Upper lobe of left lung (tissue), 6 donors: ENCODE measurements at places on chromosomes 13 and 19. TPM values are rescaled to one million over a fixed set of nuclear protein-coding genes. Genes with fewer than 3 reads are reported as not detected.

TMEM145 gene
- total RNA-seq: not detected

EPN1 gene
- 105 TPM for total RNA-seq

MEF2B gene
- 3.9 TPM for total RNA-seq

ZNF497 gene
- 3.0 TPM for total RNA-seq

RXFP2 gene
- total RNA-seq: not detected

KLHL1 gene
- total RNA-seq: not detected

SOHLH2 gene
- total RNA-seq: not detected

ZNF345 gene
- total RNA-seq: 8.3 TPM

FAAP24 gene
- 1.6 TPM for total RNA-seq

C5AR1 gene
- total RNA-seq: 81.3 TPM

MUC16 gene
- total RNA-seq: 0.43 TPM

LRRC63 gene
- total RNA-seq: not detected

PLIN3 gene
- 46.4 TPM for total RNA-seq

MCEMP1 gene
- 32.7 TPM for total RNA-seq

DHRS12 gene
- total RNA-seq: 15.1 TPM

DNA sequence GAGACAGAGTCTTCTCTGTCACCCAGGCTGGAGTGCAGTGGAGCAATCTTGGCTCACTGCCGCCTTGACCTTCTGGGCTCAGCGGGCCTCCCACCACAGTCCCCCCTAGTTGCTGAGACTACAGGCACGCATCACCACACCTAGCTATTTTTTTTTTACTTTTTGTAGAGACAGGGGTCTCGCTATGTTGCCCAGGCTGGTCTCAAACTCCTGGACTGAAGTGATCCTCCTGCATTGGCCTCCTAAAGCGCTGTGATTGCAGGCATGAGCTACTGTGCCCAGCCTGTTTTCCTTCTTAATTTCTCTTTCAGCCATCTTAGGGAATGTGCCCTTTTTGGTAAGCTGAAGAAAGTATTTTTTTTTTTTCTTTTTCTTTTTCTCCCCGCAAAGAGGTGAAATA, 42.6 kb upstream of the RNF113B start:
- no peak for DNase-seq

GRCh38 chr19:46841458-46842083, 9.1 kb downstream of the AP2S1 start:
- DNase-seq: no peak

- DNase-seq: peak; percentile 48
Observed at GRCh38 chr19:872266-872951, 12.9 kb downstream of the CFD start.

DNA sequence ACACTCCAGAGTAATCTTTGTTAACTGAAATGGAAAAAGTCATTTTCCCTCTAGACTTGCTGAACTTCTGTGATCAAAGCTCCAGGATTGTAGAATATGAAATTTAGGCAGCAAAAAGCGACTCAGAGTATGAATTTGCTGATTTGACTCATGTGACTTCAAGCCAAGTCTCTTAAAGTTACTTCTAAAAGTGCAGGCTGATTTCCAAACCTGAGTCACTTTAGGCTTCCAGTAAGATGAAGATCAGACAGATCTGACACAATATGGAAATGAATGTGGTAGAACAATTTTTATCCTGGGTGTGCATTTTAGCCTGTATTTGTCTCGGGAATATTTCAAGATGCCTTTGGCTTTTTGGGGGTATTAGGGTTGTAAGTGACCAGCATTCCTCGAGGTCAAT, 151.0 kb upstream of the TMTC4 start:
- no peak for DNase-seq

GRCh38 chr19:3404324-3405260, 38.2 kb downstream of the NFIC start:
- DNase-seq: peak; percentile 78

DNA sequence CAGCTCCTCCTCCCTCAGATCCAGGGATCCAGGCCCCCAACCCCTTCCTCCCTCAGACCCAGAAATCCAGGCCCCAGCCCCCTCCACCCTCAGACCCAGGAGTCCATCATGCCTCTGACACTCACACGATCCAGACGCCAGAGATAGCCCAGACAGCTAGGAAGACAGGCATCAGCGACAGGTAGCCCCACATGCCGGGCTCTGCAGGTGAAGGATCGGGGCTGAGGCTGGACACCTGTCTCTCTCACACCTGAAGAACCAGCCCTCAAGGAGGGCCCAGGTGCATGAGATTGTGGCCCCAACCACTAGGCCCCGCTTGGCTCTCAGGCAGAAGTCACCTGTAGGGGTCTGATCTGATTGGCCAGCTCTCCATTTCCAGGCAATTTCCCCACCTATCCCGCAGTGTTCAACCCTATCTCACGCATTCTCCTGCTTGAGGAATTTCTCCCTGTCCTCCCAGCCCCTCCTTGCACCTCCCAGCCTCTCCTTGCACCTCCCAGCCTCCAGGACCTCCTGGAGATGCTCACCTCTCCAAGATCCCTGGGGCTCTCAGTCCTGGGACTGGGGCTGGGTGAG, 4.2 kb downstream of the TMEM150B start:
- DNase-seq: no peak

DNA sequence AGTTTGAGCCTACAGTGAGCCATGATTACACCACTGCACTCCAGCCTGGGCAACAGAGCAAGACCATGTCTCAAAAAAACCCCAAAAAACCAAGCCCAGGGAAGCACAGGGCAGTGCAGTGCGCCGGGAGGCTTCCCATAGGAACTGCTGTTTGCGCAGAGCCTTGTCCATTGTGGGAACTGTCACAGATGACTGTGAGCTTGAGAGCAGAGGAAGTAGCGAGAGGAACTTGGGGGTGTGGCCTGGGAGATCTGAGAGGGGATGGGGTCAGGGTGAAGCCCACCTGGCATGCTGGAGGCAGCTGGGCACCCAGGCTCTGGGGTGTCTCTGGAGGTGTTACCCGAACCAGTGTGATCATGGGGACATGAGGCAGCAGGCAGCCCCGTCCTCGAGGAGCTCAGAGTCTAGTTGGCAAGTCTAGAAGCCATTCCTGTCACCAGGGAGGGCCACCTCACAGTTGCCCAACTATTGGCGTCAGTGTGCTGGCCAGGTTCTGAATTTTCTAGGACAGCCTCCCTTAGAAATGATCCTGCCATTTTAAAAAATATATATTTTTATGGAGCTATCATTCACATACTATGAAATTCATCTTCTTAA, 10.4 kb downstream of the KDM4B start:
- DNase-seq: no peak

GRCh38 chr13:32851083-32852069, 164.8 kb upstream of the KL start:
- no peak for DNase-seq

- DNase-seq: no peak
Observed at GRCh38 chr13:51495316-51495715, 42.5 kb upstream of the INTS6 start.

DNA sequence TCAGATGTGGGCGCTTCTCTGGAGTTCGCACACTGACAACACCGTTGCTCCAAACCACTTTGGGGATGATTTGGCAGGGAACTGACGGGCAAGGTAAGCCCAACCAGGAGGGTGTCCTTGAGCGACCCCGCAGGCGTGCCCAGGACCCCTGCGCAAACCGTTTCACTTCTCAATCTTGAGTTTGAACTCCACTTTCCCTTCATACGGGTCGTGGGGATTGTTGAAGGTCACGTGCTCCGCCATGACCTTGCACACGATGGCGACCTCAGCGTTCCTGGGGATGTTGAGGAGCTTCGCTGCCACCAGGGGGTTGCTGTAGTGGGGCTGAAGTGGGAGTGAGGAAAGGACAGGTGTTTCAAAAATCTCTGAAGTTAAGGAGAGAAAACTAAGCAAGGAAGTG, 8.8 kb downstream of the ATP4B start:
- DNase-seq: peak; percentile 60

DNA sequence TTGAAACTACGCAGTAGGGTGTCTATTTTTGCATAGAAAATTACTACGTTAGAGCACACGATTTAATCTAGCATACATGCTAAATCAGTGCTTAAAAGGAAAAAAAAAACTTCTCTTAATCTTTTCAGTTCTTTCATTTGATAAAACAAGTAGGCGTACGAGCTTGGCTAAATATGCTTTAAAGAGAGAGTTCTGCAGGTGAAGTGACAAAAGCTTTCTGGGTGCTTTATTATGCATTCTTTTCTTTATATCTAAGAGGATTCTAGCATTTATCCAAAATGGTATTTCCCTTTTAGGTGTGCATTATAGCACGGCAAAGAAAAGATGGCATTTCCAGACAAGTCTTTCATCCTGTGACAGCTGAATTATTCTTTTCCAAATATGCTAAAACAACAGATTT, 281.2 kb downstream of the PCDH9 start:
- DNase-seq: no peak

- DNase-seq: no peak
Observed at GRCh38 chr19:5338656-5339197, 1.9 kb downstream of the PTPRS start.

- DNase-seq: no peak
Observed at GRCh38 chr19:50896591-50897190, 14.5 kb downstream of the KLK4 start.

GRCh38 chr13:96546463-96546862, 447.8 kb downstream of the OXGR1 start:
- DNase-seq: no peak

DNA sequence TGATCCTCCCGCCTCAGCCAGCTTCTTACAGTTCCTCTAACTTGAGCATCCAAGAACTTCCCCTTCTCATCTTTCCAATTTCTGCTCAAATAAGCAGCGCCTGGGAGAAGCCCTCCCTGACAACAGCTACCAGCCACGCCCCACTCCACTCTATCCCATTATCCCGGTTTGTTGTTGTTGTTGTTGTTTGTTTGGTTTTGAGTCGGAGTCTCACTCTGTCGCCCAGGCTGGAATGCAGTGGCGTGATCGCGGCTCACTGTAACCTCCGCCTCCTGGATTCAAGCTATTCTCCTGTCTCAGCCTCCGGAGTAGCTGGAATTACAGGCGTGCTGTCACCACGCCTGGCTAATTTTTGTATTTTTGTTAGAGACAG, 822 bp upstream of the PTPRS start:
- no peak for DNase-seq

DNA sequence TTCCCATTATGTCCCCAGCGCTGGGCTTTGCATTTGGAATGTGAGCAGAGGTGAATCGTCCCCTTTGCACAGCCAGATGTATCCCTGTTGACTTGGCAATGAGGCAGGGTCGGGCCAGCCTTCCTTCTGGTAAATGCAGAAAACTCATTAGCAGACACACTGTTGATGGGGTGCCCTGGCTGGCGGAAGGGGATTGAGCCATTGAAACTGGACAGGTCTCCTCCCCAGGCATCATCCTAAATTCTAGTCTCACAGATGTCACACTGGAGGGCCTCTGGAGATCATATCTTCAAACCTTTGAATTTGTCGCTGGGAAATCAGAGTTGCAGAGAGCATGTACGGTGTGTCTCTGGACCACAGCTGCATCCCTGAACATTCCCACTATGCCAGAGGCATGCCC, 219.5 kb upstream of the TSHZ3 start:
- DNase-seq: no peak

- peak; percentile 60 for DNase-seq
Observed at GRCh38 chr13:29497137-29497654, 98.3 kb downstream of the SLC7A1 start.

DNA sequence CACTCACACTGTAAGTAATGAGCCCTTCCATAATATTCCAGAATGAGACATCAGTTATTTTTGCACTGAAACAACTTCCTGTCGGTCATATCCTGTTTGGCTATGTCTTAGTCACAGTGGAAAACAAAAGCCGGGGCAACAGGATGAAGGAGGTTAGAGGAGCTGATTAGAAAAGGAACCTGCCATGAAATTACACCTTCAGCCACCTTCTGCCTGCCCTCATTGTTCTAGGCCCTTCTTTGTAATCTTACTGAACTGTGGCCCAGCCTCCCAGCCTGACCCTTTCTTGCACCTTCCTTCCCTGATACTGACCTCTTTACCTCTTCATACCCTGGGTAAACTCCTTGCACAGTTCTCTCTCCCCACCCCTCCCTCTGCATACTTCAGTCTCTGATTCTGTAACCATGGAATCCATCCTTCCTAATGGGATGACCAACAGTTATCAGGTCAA, 67.3 kb downstream of the DOCK9 start:
- DNase-seq: no peak

DNA sequence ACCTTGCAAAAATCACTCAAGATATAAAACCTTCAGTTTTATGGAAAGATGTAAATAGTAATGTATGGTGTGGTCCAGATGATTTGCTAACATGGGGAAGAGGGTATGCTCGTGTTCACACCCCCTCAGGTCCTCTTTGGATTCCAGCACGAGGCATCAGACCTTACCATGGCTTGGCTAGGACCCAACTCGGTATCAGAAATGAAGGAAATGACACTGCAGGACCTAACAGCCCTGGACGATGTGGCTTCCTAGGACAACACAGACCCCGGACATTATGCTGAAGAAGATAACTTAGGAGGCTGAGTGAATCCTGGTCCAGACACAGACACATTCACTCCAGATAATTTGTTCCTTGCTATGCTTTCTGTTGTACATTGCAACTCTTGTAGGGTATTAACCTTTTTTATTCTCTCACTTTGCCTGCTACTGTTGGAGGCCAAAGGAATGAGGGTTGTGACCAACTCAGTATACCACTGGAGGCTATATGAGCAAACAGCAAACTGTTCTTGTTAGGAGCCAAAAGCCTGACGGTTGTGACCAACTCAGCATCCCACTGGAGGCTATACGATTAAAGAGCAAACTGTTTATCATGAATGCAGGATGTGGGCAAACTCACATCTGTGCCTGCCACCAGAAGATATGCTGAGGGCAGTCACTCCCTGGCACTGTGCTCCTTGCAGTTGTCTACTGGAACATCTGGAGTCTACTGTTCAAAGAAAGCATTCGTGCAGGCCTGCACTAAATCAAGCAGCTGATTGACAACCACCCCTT, 121.7 kb downstream of the ZNF429 start:
- DNase-seq: no peak

DNA sequence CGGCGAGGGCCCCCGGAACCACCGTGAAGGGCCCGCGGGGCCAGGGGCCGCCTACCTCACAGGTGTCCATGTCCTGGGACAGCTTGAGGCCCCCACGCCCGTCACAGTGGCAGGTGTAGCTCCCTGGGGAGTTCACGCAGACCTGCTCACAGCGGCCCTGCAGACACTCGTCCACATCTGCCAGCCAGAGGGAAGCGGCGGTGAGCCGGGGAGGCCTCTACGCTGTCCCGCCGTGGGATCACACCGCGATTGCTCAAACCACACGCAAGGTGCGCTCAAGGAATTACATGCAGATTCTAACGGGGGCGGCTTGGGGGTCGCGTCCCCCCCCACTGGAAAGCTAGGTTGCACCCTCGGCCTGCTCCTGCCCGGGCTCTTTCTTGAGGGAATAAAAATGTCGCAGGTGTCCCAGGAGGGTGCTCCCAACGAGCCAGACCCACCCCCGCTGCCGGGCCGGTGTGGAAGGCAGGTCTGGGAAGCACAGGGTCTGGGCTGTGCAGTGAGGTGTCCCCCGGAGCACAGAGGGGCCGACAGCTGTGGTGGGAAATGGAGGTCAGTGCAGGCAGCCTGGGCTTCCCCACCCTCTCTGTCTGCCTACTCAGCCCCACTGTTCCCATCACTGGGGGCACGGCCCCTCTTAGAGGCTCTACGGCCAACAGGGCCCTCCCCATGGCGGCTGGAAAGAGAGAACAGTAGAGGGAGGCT, 29.2 kb downstream of the GAS6 start:
- DNase-seq: peak; percentile 81
